Stimulated activated CD4-positive, alpha-beta T cell treated with anti-CD3 and anti-CD28 coated beads, Interleukin-15, amount 100 ng/mL, for 1 hour (primary cell): ENCODE measurements at places on chromosomes 5 and 9.

GRCh38 chr9:72006501-72006900 lies 53.9 kb downstream of the C9orf57 start:
- DNase-seq = no peak

DNA sequence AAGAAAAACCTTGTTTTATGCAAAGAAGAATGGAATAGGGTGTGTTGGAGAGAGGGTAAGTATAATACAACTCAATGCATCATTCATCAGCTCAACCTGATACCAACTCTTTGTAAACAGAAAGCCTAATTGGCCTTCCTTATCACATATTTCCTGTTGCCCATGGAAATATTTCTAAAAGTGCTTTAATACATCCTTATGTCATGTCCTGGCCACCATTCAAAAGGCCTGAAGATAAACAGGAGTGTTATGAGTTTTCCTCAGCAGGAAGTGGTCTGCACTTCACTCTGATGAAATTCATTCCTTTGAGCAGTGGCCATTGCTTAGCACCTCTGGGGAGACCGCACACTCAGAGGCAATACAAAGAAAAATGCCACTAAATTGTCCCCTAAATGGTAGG lies 511.2 kb downstream of the SEMA5A start:
- no peak for DNase-seq

DNA sequence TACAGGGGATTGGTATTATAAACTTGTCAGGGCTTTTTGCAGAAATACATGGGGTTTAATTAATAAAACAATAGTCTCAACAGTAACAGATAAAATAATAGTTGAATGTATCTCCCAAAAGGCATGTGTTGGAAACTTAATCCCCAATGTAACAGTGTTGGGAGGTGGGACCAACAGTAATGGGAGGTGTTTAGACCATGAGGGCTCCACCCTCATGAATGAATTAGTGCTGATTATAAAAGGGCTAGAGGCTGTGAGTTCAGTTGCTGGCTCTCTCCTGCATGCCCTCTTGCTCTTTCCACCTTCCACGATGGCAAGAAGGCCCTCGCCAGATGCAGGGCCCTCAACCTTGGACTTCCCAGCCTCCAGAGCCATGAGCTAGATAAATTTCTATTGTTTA lies 56.3 kb downstream of the STK10 start:
- no peak for DNase-seq

DNA sequence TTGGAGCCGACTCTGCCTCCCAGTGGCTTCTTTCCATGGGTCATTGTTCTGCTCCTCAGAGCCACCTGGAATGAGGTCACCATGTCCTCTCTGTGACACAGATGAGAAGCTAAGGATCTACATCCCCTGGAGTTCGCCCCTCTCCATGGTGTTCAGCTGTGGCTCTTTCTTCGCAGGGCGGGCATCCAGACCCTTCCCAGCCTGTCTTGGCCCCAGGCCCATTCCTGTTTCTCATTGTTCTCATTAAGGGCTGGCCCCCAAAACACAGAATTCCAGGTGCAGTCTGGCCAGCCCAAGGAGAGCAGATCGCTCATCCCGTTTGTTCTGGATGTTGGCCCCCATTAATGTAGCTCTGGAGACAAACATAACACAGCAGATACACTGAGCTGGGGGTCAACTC lies 66.4 kb upstream of the COL15A1 start:
- no peak for DNase-seq

GRCh38 chr5:97194366-97194765 lies 11.3 kb upstream of the RIOK2 start:
- no peak for DNase-seq

DNA sequence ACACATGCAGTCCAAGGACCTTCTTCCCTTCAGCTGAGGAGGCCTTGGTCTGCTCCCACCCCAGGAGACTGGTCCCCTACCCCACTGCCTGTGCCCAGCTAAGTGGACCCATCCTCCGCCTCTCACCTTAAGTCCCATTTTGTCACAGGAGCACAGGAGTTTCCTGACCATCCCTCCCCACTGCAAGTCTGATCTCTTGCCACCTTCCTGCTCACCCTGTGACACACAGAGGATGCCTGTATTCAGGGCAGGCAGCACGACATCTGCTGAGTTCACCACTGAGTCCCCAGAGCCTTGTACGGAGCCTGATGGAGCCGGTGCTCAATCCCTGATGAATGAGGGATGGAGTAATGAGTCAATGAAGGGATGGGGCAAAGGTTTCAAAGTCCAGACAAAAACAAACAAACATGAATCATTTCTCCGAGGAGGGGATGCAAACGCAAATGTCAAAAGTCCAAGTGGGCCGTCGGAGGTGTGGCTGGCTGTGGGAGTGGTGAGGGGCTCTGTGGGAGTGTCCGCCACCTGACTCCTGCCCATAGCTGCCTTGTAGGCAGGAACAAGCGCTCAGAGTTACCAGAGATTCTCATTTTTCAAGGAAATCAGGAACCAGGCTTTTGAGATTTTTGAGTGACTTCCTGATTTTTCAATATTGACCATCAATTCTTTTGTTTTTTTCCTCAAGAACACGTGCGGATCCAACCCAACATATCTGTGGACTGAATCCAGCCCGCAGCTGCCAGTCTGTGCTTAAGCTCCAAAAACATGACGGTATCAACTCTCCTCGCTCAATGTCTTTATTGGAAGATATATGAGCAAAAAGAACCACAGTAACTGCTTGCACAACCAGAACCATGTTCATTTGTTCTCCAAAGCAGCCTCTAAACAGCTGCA lies 4.4 kb downstream of the RAPGEF1 start:
- DNase-seq = no peak

GRCh38 chr9:94921092-94921471 lies 194.6 kb downstream of the AOPEP start:
- no peak for DNase-seq

GRCh38 chr9:114421147-114421546 lies 33.4 kb upstream of the AKNA start:
- no peak for DNase-seq

- DNase-seq = no peak
Observed at GRCh38 chr9:127336506-127337352, 60.2 kb upstream of the SLC2A8 start.

GRCh38 chr9:135792268-135793128 lies 90.5 kb downstream of the KCNT1 start:
- DNase-seq = no peak

GRCh38 chr5:179355976-179356974 lies 11.0 kb upstream of the ADAMTS2 start:
- DNase-seq = no peak

- no peak for DNase-seq
Observed at GRCh38 chr5:1751026-1751863, 48.4 kb downstream of the MRPL36 start.

GRCh38 chr5:40474250-40474649 lies 205.5 kb upstream of the PTGER4 start:
- DNase-seq = no peak

DNA sequence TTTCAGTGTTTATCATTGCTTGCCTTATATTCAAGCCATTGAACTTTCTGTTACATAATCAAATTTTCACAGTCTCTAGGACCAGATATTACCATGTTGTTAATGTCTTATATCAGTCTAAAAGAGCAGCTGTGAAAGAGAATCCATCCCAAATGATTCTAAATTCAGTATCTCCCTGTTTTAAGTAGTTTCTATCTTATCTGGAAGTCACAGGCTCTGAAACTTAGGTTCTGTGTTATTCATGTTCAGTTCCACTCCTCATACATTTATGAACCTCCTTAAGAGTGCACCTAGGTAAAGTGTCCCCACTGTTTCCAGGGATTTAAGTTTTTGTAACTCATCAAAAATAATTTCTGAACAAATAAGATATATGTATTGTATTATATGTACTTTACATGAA lies 9.7 kb downstream of the LYRM7 start:
- no peak for DNase-seq

DNA sequence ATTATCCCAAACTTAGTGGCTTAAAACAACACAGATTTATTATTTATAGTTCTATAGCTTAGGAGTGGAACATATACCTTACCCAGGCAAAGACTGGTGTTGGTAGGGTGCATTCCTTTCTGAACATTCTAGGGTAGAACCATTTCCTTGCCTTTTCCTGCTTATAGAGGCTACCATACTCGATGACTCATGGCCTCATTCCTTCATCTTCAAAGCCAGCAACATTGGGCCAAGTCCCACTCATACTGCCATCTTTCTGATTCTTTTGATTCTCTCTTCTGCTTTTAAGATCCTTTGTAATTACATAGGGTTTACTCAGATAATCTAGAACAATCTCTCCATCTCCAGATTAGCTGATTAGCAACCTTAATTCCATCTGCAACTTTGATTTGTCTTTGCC lies 452.7 kb upstream of the KLF4 start:
- no peak for DNase-seq

DNA sequence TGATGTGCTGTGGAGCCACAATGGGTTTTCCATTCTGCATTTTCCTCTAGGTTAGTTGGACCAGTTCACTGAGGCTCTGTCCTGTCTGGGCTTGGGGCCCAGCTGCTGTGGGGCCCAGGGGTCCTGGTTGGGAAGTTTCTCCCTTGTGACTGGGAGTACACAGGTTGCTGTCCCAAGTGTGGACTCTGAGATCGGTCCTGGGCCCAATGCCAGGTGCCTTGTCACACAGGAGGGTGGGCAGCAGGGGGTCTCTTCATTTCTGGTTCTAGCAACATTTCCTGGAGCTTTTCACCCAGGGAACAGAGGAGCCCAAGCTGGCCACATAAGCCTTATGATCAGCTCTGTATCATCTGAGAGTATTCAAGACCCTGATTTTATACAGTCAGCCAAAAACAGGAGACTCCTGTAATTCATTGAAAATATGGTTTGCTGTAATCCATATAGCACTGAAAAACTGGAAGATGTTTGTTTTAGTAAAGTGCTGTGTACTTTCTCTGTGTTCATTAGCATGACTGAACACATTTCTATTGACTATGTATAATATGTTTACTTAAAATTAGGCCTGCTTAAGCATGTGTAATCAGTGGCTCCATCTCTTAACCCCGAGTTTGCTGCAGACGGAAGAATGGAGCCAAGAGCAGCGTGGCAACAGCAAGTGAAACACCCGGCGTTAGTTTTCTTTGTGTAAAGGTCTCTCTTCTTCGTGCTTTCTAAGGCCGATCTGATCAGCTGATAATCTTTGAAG lies 62.5 kb downstream of the MVB12B start:
- no peak for DNase-seq

GRCh38 chr5:85576666-85577065 lies 1041.1 kb upstream of the COX7C start:
- no peak for DNase-seq

DNA sequence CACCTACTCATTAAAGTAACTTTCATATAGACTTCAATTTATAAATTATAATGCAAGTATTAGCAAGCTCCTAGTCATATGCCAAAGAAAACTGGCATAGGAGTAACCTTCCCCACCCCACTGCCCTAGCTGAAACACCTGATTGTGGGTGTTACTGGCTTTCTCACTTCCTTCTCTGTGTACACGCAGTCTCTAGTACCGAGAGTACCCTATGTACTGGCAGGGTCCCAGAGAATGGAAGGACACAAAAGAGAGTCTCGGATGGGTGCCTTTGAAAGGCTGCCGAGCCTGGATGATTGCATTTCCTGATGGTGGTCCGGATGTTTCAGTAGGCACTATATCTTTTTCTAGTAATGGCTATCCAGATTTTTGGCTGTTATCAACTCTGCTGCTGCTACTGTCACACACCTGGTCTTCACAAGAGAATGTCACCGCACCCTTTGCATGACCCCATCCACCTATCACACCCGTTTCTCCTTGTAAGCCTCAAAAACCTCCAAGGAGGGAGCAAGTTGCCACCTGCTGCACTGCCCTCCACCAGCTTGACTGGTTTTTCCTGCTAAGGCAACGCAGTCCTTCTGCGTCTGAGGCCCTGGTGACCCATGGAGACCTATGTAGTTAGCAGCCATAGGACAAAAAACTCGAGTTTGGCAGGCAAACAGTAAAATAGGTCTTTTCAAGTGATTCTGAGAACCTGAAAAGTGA lies 53.8 kb upstream of the CLINT1 start:
- DNase-seq = no peak

DNA sequence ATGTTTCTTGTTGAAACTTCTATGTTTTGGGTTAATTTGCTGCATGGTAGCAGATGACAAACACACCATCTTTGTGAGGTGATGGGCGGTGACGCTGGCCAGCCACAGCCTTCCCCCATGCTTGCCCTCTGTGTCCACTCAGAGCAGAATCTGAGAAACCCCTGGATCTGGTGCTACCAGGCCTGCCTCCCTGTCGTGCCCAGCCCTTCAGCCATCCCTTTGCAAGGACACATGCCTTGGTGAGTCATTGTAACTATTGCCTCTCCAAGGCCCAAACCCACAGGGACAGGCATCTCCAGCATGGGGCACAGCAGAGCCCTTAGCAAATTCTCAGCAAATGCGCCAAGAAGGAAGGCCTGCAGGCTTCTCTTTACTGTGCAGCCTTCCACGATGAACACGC lies 48.1 kb upstream of the FCN1 start:
- no peak for DNase-seq

- DNase-seq = no peak
Observed at GRCh38 chr5:175215906-175216305, 228.1 kb downstream of the DRD1 start.

DNA sequence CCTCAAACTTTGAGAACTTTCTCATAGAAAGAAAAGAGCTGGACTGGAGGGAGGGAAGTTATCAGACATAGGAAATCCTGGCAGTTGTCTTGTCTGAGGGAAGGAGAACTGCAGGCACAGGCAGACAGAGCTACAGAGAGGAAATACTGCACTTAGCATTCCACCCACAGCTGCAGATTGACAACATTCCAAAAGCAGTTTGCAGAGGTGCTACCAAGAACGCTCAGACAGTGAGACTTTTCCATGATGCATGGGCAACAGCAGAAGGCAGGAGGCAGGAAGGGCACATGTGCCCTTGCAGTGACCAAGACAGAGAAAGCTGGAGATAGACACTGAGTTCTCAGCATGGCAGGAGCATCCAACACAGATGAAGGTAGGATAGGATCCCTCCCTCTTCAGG lies 327.5 kb upstream of the ZNF462 start:
- no peak for DNase-seq
